ENCODE measurements at places on chromosomes 13 and 19.

GRCh38 chr19:7852851-7853769, 21.1 kb downstream of the PRR36 start:
- no peak for DNase-seq

DNA sequence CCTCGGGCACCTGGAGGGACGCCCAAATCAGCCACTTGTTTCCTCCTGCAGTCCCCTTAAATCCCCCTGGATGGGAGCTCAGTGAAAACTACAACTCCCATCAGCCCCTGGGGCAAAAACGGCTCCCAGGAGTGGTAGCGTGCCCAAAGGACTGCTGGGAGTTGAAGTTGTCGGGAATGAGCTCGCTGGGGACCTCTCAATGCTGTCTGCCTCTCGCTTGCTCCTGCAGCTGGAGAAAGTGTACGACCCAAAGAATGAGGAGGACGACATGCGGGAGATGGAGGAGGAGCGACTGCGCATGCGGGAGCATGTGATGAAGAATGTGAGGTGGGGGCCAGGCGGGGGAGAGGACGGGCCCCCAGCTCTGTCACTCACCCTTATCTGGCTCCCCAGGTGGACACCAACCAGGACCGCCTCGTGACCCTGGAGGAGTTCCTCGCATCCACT, 14.7 kb upstream of the DHDH start:
- DNase-seq: no peak

DNA sequence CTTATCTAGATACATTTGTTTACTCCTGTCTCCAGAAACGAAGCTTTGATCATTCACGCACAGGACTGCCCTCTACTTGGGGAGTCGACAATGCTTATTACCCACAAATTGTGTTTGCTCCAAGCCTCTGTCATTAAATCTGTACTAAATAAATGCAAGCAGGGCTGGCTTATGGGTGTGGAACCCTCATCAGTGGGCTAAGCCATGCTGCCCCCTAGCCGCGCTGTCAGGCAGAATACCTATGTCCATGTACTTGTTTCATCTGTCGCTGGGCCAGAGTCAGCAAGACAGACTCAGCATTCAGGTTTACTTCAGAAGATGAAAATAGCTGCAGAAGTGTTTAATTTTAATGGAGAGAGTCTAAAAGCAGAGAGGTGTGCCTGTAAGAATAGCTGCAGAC, 110.0 kb upstream of the PRR20A start:
- no peak for DNase-seq

DNA sequence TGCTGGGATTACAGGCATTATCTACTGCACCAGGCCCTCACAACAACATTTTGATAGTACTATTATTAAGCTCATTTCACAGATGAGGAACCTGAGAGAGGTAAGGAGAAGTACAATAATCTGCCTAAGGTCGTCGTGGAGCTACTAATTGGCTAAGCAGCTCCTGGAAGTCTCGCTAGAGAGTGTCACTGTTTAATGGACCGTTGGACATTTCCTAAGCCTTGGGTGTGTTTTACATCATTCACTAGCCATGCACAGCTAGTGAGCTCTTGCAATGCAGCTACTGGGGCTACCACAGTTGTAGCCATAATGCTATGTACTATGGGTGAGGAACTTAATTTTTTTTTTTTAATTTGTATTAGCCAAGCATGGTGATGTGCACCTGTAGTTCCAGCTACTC, 34.0 kb upstream of the OR1M1 start:
- DNase-seq: no peak

DNA sequence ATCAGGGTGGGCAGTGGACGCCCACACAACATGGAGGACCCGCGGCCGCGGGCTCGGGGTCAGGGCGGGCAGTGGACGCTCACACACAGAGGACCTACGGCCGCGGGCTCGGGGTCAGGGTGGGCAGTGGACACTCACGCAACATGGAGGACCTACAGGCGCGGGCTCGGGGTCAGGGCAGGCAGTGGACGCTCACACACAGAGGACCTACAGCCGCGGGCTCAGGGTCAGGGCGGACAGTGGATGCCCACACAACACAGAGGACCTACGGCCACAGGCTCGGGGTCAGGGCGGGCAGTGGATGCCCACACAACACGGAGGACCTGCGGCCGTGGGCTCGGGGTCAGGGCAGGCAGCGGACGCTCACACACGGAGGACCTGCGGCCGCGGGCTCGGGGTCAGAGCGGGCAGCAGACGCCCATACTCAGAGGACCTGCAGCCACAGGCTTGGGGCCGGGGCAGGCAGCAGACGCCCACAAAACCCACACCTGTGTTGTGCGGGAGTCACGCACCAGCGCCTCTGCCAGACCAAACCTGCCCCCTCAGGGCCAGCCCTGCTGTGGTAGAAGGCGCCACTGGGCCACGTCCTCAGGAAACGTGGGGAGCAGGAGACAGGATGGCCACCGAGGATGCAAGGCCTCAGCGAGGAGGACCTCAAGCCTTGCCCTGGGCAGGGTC, 27.6 kb upstream of the C13orf46 start:
- DNase-seq: no peak

DNA sequence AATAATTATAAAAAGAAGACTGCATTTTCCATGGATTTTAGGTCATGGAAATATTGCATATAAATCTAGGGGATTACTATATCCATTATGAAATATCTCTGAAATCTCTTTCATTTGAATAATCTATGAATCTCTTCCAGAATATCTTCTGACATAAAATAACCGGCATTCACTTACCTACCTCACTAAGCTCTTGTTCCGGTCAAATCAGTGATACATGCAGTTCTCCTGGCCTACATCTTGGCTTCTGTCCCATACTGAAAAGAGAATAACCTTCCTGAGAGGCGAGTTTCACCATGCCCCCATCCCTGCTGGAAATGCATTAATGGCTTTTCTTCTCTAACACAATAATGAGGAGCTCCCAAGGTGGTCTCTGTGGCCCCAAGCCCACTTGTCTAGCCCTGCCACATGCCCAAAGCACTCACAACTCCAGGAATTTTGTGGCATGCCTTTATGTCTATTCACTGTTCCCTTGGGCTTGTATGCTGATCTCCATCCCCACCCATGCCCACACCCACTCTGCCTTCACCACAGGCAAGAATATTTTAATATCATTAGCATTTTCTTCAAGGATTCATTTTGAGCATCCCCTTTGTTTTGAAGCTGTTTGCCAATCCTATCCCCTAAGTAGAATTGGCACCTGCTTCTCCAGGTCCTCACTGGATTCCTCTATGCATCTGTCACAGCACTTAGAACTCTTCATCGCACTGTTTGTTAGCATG, 401.6 kb downstream of the COG6 start:
- no peak for DNase-seq

- DNase-seq: no peak
Measured at GRCh38 chr13:43652760-43653159, 134.0 kb downstream of the ENOX1 start.

DNA sequence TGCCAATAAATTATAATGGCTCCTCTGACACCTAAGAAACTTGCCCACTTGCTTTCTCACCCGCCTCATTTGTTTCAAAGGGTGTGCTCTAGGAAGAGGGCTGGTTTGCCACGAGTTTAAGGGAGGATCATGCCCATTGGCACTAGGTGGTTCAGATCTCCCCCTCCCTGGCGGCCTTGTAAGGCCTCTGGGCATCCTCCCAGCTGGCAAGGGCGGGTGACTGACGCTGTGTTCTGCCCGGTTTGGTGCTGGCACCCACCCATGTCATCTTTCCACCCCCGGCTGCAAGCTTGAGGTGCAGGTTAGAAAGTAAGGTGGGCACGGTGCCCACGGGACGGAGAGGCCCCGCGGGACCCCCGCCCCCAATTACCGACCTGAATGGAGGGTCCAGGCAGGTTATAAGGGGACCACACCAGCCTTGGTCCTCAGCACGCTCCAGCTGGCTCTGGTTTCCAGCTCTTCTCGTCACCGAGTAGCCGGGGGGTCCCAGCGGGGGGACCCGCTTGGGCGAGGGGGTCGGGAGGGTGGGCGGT, 90.4 kb downstream of the PTPRS start:
- no peak for DNase-seq

Data from stimulated activated CD4-positive, alpha-beta T cell treated with anti-CD3 and anti-CD28 coated beads, Interleukin-12 subunit alpha, Interleukin-12 subunit beta, amount 100 ng/mL, for 24 hours (primary cell).